Endothelial cell (in vitro differentiated cells): ENCODE measurements at places on chromosomes 11 and 22. TPM values are rescaled to one million over a fixed set of nuclear protein-coding genes. Genes with fewer than 3 reads are reported as not detected.

TEX12 gene
- total RNA-seq = not detected

GGT1 gene
- total RNA-seq = 4.6 TPM

ROBO4 gene
- total RNA-seq = 28.8 TPM

UBQLN3 gene
- 1.1 TPM for total RNA-seq

MS4A4A gene
- total RNA-seq = not detected

OR5B21 gene
- not detected for total RNA-seq

MICAL2 gene
- 21.7 TPM for total RNA-seq

SLC7A4 gene
- not detected for total RNA-seq

DNA sequence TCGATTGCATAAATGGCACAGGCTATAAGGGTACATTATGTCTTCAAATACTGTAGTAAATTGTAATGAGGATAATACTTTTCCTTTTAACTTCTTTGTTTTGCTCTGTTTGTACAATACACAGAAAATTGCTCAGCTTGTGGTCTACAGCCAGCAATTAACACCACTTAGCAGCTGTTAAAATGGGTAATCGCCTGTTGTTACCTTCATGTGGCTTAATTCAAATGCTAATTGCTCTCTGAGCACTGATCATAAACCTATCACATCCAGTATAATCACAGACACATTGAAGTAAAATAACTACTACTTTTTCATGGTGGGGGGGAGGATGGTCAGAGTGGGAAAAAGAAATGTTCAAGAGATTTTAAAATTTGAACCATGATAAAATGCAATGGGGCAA, 1164.1 kb upstream of the CNTN5 start:
- DNase-seq = no peak
- no peak overlapping the region for H3K27ac ChIP-seq
- H3K27me3 ChIP-seq = no peaks in the 10 kb centered on the region
- no peaks in the 10 kb centered on the region for H3K36me3 ChIP-seq

- no peaks in the 10 kb centered on the region for H3K36me3 ChIP-seq
- no peak overlapping the region for H3K4me3 ChIP-seq
- H3K4me1 ChIP-seq = peaks cover 4% of the 10 kb centered on the region
- no peak for DNase-seq
- H3K27ac ChIP-seq = no peak overlapping the region
Observed at GRCh38 chr11:121870206-121871045, 245.6 kb downstream of the BLID start.

DNA sequence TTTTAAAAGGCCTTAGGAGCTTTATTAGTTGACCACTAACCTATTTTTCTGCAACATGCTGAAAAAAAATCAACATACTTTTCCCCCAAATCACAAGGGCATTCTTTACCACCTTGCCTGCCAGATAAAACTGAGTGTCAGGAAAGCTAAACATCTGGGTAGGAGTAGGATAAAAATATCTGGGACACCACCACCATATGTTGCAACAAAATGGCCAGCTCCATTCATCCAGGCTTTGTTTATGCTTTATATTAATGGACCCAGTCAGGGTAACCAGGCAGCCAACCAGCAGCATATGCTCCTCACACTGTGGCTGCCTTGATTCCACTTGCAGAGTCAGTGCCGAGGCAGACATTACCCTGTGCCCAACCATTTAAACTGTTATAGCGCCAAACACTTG, 1024.5 kb downstream of the LRRC4C start:
- H3K27ac ChIP-seq = no peak overlapping the region
- H3K4me1 ChIP-seq = no peaks in the 10 kb centered on the region
- no peaks in the 10 kb centered on the region for H3K36me3 ChIP-seq
- no peaks in the 10 kb centered on the region for H3K27me3 ChIP-seq

DNA sequence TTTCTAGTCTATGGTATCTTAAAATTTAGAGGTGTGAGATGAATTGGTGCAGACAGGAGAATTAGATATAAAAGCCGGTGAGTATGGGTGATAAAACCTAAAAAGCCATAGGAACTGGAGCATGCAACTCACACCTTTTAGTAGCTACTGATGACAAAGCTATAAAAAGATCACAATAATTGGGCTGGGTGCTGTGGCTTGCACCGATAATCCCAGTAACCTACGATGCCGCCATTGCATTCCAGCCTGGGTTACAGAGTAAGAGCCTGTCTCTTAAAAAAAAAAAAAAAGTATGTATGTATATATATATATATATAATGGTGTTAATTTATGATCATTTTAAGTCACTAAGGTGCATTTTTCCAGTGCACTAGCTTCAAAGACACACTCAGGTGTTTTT, 17.2 kb downstream of the WEE1 start:
- DNase-seq = no peak
- no peak overlapping the region for H3K27ac ChIP-seq
- no peaks in the 10 kb centered on the region for H3K27me3 ChIP-seq
- no peak overlapping the region for H3K4me3 ChIP-seq
- peaks cover 12% of the 10 kb centered on the region for H3K4me1 ChIP-seq

DNA sequence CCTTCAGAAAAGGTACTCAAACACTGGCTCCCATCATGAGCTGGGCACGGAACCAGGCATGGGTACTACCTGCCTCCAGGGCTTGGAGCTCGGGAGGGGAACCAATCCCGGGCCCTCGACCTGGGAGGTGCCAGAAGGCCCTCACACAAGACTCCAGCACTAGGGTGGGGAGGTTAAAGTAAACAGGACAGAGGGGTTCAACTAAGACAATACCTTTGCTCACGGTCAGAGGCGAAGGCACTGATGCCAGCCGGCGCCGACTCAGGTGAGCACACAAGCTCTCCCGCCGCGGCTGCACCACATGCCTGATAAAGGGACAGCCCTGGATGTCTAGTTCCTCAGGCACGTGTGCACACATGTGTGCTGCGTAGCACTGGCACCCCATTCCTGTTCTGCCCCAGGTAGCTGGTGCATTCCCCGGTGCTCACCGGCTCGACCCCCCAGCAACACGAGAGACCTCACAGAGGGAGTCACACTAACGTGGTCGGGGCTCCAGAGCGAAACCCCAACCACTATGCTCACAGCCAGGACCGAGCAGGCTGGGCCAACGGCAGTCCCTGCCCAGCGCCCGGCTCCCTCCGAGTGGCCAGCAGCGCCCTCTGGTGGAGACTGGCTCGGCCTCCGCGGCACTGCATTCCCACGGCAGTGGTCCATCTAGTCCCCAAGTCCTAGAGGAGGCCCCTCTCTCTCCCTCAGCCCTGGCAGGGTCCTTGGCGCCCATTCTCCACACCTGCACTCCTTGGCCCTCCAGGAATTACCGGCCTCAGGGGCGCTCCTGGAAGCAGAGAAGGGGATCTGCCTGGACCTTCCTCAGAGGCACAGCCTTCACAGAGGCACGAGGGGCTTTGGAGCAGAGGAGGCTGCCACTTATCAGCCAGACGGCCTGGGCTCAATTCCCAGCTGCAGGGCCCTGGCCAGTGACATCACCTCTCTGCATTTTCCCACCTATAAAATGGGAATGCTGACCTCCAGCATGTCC, 28.8 kb upstream of the MOB2 start:
- H3K4me1 ChIP-seq = peaks cover 25% of the 10 kb centered on the region
- H3K27me3 ChIP-seq = peaks cover 4% of the 10 kb centered on the region
- DNase-seq = peak; percentile 95
- no peak overlapping the region for H3K4me3 ChIP-seq
- H3K36me3 ChIP-seq = peaks cover 4% of the 10 kb centered on the region

- H3K4me1 ChIP-seq = peaks cover 12% of the 10 kb centered on the region
- DNase-seq = no peak
- no peaks in the 10 kb centered on the region for H3K36me3 ChIP-seq
- H3K4me3 ChIP-seq = no peak overlapping the region
- H3K27me3 ChIP-seq = peaks cover 23% of the 10 kb centered on the region
- no peak overlapping the region for H3K27ac ChIP-seq
Observed at GRCh38 chr11:61004761-61005181, 33.3 kb downstream of the CD6 start.

- H3K4me3 ChIP-seq = no peak overlapping the region
- DNase-seq = no peak
- no peaks in the 10 kb centered on the region for H3K27me3 ChIP-seq
- H3K27ac ChIP-seq = no peak overlapping the region
- peaks cover 4% of the 10 kb centered on the region for H3K36me3 ChIP-seq
Observed at GRCh38 chr11:12402691-12403120, 25.3 kb downstream of the PARVA start.

GRCh38 chr11:3735827-3736226, 61.5 kb downstream of the NUP98 start:
- H3K27ac ChIP-seq = no peak overlapping the region
- H3K27me3 ChIP-seq = no peaks in the 10 kb centered on the region
- H3K4me1 ChIP-seq = no peaks in the 10 kb centered on the region
- H3K36me3 ChIP-seq = peaks cover 14% of the 10 kb centered on the region
- no peak for DNase-seq

DNA sequence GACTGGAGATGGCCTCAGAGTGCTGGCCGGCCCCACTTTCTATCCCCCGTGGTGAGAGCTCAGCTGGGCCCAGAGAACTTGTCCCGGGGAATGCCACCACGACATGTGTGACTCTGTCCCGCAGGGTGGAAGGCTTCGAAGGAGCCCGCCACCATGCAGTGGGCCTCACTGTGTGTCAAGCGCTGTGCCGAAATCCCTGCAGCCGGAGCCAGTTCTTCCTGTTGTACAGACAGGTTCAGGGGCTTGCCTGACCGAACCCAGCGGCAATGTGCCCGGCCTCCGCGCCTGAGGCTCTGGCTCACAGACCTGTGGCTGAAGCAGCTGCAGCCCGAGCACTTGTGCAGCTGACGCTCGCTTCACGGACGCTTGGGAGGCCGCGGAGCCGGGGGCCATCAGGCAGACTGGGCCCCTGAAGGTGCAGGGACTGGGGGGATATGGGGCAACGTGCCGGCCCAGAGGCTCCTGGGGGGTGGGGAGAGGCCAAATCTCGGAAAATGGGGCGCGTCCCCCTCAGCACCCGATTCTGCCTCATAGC, 650 bp downstream of the PPM1F start:
- peaks cover 17% of the 10 kb centered on the region for H3K36me3 ChIP-seq
- peak; percentile 33 for DNase-seq
- H3K27me3 ChIP-seq = peaks cover 11% of the 10 kb centered on the region
- peak overlapping the region; percentile 90 for H3K27ac ChIP-seq
- H3K4me3 ChIP-seq = peak overlapping the region; percentile 95
- peaks cover 46% of the 10 kb centered on the region for H3K4me1 ChIP-seq

DNA sequence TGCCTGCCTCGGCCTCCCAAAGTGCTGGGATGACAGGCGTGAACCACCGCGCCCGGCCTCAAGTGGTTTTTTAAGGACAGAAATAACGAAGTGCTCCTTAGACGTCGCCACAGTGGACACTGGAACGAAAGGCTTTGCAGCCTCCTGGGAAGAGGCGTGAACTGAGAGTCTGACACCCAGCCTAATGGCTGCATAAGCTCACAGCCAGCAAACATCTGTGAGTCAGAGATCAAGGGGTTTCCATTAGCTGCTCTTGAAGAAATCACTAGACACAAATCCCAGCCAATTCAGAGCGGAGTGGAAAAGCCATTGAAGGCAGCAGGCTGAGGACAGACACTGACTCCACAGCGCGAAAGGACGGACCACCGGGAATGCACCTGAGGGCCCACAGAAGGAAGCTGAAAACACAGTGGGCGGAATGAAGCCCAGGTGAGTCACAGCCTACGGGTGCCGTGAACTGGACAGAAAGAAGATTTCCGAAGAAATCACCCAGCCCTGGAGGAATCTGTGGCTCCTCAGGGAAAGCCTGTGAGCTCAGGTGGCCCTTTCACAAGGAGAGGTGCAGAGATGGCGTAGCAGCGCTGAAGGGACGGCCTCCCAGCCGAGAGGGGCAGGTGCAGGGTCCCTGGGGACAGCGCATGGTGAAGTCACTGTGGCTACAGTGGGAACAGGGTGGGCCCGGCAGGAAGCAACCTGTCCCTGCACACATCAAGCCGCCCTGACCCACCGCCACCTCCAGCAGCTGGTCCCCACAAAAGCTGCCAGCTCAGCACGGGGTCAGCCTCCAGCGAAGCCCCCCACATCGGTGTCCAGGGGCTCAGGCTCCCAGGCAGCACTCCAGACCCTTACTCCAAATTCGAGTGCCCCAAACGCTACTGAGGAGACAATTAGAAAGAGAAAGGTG, 11.6 kb downstream of the LMNTD2 start:
- no peak overlapping the region for H3K4me3 ChIP-seq
- H3K27me3 ChIP-seq = peaks cover 12% of the 10 kb centered on the region
- no peak for DNase-seq
- H3K4me1 ChIP-seq = no peaks in the 10 kb centered on the region
- no peak overlapping the region for H3K27ac ChIP-seq

DNA sequence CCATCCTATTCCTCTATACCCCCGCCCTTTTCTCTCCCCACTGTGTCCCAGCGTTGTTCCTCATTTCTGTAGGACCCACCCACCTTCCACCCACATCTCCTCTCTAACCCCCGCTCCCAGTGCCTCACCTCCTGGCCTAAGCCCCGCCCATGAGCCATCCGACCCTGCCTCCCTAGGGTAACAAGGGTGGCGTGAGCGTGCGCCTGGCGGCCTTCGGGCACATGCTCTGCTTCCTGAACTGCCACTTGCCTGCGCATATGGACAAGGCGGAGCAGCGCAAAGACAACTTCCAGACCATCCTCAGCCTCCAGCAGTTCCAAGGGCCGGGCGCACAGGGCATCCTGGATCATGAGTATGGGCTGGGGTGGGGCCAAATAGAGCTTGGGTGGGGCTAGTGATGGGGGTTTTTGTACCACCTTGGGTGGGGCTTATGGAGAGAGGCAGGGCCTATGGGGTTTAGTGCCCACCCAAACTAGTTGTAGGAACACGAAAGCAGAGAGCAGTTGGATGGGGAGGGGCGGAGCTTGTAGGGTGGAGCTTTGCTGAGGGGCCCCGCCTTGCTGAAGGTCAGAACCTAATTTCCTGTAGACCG, 4.5 kb downstream of the INPP5J start:
- DNase-seq = no peak
- no peaks in the 10 kb centered on the region for H3K36me3 ChIP-seq
- H3K27me3 ChIP-seq = peaks cover 4% of the 10 kb centered on the region
- H3K27ac ChIP-seq = no peak overlapping the region

DNA sequence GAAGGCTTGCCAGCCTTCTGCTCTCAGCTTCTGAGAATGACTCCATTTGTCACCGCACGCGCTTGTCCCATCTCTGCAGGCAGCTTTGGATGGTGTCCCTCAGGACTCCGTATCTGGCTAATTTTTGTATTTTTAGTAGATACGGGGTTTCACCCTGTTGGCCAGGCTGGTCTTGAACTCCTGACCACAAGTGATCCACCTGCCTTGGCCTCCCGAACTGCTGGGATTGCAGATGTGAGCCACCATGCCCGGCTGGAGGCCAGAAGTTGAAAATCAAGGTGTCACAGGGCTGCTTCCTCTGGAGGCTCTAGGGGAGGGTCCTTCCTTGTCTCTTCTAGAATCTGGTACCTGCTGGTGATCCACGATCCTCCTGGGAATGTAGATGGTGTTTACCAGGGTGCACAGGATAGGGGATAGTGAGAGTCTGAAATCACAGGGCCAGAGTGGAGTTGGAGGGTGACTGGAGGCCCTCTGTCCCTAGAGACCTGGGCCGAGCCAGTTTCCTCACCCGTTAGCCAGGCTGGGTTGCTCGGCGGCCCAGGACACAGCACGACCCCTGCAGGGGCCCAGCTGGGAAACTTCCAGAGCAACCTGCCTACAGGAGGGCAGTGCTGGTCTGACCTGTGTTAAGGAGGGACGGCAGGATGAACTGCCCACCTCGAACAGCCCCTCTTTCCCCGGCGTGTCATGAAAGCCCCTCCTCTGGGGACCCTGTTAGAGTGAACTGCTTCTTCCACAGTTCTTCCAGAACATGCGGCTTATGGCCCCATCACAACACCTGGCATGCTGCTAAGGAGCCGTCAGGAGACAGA, 48.9 kb upstream of the SHANK2 start:
- DNase-seq = no peak
- H3K27me3 ChIP-seq = peaks cover 6% of the 10 kb centered on the region
- no peak overlapping the region for H3K27ac ChIP-seq
- peaks cover 4% of the 10 kb centered on the region for H3K4me1 ChIP-seq

GRCh38 chr11:61871158-61871597, 20.2 kb downstream of the FADS3 start:
- no peak overlapping the region for H3K27ac ChIP-seq
- H3K4me1 ChIP-seq = peaks cover 4% of the 10 kb centered on the region
- no peaks in the 10 kb centered on the region for H3K36me3 ChIP-seq
- no peak overlapping the region for H3K4me3 ChIP-seq
